ENCODE measurements at places on chromosomes 12 and 14.

DNA sequence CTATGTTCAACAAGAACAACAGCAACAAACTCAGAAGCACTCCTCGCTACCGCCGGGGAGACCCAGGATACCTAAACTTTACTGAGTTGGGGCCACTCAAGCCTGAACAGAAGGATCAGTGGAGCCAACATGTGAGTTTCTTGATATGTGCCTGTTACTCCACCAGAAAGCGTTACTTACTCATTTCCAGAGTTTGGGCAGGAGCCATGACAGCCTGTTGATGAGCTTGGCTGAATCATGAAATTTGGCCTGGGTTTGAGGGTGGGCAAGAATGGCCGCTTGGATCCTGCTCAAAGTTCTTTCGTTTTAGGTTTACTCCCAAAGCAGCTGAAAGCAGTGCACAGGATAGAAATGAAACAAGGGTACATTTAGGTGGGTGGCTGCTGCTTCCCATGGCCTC, 12.0 kb upstream of the GALNT6 start:
- DNase-seq = no peak

- DNase-seq = no peak
Observed at GRCh38 chr14:75181293-75182062, 5.1 kb upstream of the TMED10 start.

- DNase-seq = no peak
Observed at GRCh38 chr14:34386865-34387485, 75.1 kb downstream of the SPTSSA start.

- no peak for DNase-seq
Observed at GRCh38 chr14:65002586-65003210, 16.0 kb downstream of the FNTB start.
